ENCODE measurements at places on chromosomes 3 and 15.

- no peak for DNase-seq
Observed at GRCh38 chr15:74239051-74239705, 3.1 kb downstream of the CCDC33 start.

- no peak for DNase-seq
Observed at GRCh38 chr15:101306341-101307047, 11.4 kb upstream of the SNRPA1 start.

GRCh38 chr3:72847282-72847681, 963 bp downstream of the SHQ1 start:
- no peak for DNase-seq

GRCh38 chr3:9250236-9250635, 790 bp upstream of the SRGAP3 start:
- no peak for DNase-seq

DNA sequence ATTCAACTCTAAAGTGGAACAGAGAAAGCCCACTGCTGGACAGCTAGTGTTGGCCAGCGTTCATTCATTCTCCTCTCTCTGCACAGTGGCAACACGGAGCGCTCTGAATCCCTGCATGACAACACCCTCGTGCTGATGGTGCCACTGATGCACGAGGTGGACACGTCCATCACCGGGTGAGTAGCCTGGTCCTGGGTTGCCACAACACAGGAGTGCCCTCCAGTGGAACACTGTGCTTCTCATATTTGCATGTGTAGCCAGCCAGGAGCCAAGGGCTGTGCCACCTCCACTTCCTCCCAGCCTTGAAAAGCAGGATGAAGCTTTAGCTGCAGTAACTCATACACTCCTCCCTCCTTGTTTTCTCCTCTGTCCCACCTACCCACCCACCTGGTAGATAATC, 120.0 kb upstream of the CTDSPL start:
- DNase-seq: no peak

- no peak for DNase-seq
Observed at GRCh38 chr3:111385971-111386495, 156.0 kb upstream of the CD96 start.

DNA sequence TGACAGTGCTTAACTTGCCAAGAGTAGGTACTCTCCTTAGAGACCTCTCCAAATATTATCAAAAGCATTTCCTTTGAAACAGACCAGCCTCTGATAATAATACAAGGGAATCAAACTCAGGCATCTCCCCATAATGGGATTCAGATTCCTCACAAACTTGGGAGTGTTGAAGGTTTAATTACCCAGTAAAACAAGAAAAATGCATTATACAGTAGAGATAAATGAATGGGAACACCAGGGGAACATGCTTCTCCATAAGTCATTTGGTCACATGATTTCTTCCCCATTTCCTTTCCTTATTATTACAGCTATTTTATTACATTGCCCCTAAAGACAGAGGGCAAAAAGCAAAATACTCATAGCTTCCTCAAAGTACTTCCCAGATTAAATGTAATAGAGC, 325.0 kb upstream of the CDIN1 start:
- no peak for DNase-seq

DNA sequence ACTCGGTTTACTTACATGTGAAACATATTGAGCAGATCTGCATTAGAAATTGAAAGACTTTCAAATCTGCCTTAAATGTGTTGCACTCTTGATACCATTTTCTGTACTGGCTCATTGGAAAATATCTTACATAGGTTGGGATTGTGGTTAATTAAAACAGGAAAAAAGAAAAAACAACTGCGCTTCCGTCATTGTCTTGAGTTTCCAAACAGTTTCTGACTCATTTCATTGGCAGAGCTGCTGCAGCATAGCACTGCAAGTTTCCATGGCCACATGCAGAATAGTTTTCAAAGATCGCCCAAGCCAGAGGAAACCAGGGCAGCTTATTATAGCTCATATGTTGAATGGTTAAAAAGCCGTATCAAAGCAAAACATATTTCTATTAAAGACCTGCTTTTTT, 446.6 kb upstream of the BCHE start:
- DNase-seq: no peak

GRCh38 chr15:63887630-63888029, 53.9 kb upstream of the HERC1 start:
- no peak for DNase-seq

- DNase-seq: no peak
Observed at GRCh38 chr15:100311154-100311625, 30.6 kb downstream of the ADAMTS17 start.

DNA sequence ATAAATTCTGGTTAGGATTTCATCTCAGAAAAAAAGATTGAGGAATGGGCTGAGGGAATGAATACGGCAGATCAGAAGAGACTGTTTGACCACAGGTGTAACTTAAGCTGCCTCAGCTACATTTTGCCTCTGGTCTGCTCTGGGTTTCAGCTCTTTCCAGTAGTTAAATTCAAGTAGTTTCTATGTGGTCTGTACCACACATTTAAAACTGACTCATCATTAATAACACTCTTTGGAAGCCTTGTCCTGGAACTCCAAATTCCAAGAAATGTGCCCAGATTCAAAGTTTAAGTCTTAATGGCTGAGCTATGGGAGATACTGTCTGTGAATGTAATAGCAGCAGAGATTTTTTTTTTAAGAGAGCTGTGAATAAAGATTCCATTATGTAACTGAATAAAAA, 133.1 kb upstream of the IGSF10 start:
- DNase-seq: no peak

DNA sequence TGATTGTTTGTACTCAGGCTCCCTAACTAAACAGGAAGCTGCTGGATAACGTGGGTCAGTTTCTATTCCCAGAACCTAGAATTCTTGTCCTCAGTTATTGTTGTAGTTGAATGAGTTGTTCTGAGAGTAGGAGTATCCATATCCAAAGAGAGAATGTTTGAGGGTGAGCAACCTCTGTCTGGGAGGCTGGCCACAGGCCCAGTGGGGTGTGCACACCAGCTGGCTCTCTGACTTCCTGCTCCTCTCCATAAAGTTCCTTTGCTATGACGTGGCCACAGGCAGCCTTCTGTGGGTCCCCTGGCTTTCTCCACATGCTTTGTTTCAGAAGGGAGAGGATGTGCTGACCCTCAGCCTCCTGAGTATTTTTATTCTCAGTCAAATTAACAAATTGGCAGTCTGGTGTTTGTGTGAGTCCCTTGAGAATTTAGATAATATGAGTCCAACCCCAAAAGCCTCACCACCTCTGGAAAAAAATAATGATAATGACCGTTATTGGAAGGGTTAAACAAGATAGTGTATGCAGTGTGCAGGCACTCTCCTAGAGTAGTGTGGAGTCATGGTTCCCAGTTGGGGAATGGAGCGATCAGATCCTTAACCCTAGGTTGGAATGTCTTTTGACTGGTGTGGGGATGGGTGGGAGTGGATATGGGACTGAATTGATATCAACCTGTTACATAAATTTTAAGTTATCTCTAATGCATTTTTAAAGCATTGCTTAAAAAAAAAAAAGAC, 47.6 kb upstream of the MED12L start:
- DNase-seq: no peak

GRCh38 chr3:150495149-150495548, 51.1 kb downstream of the SERP1 start:
- DNase-seq: no peak

Data from hematopoietic multipotent progenitor cell treated with erythropoietin and hydrocortisone succinate and interleukin-3 and kit ligand, for 17 days (in vitro differentiated cells).